ENCODE measurements at places on chromosomes 3 and 15.

DNA sequence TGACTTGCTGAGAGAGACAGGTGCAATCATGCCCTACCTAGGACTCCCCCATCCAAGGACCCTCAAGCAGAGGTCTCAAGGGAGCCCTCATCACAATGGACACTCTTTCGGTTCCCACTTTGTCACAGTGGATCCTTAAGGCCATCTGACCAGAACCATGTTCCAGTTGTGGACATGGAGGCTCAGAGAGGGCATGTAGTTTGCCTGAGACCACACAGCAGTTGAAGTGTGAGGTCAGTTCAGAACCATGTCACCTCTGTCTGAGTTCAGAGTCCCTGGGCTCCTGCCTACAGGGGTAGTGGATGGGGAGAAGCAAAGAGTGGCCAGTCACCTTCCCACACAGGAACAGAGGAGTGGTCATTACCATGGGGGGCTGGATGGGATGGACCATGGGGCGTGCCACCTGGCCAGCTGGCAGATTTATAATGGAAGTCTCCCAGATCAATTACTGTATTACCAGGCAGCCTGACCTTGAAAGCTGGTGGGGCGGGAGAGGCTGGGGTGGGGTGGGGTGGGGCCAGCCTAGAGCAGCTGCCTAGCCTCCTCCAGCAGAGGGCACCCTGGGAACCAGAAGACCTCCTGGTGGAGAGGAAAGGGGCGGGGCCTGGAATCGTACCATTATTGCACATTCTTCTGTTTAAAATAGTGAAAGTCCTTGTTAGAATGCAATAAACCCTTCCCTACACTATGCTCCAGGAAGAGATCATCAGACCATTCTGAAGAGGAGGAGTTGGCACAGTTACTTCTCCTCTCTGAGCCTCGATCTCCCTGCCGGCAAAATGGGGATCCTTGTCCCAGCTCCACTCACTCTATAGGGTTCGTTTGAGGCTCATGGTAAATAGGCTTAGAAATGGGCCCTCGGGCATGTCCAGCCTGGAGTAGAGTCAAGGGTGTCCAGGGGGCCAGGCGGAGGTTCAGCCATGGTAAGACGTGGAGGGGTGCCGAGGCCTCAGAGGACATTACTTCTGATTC lies 26.9 kb upstream of the LINGO1 start:
- DNase-seq, result peak; percentile 23

DNA sequence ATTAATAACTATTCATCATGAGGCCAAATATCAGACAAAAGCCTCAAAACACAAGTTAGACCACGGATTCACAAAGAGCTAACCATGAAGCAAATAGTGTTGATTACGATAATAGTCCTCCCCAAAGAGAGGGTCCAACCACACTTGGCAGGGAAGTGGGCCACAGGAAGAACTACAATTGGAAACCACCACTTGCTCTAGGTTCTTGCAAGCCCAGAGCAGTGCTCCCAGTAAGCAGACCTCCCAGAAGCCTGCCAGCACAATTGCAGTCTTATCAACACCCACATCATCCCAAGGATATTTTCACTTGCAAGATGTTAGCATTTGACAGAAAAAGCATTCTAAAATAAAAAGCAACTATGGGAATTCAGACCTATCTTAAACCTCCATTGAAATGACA lies 11.3 kb downstream of the SETD2 start:
- DNase-seq, result no peak

DNA sequence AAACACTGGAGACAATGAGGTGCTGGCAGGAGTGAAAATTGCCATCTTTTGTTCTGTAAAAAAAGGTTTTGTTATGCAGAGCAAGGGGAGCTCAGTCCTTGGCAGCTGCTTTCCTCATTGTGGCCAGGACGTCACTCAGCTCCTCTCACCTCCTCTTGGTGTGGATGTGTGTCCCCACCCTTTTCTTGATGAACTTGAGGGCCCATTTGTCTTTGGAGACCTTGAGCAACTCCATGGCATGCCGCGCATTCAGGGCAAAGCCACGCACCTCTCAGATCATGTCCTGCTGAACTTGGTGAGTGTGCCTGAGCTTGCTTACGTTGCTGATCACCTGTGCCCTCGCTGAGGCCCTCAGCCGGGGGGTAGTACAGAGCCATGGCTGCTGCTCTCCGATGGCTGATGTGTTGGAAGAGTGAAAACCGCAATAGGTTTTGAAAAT lies 24.5 kb upstream of the BDH1 start:
- DNase-seq, result no peak

GRCh38 chr3:197713477-197713822 lies 23.3 kb downstream of the RUBCN start:
- DNase-seq, result no peak

DNA sequence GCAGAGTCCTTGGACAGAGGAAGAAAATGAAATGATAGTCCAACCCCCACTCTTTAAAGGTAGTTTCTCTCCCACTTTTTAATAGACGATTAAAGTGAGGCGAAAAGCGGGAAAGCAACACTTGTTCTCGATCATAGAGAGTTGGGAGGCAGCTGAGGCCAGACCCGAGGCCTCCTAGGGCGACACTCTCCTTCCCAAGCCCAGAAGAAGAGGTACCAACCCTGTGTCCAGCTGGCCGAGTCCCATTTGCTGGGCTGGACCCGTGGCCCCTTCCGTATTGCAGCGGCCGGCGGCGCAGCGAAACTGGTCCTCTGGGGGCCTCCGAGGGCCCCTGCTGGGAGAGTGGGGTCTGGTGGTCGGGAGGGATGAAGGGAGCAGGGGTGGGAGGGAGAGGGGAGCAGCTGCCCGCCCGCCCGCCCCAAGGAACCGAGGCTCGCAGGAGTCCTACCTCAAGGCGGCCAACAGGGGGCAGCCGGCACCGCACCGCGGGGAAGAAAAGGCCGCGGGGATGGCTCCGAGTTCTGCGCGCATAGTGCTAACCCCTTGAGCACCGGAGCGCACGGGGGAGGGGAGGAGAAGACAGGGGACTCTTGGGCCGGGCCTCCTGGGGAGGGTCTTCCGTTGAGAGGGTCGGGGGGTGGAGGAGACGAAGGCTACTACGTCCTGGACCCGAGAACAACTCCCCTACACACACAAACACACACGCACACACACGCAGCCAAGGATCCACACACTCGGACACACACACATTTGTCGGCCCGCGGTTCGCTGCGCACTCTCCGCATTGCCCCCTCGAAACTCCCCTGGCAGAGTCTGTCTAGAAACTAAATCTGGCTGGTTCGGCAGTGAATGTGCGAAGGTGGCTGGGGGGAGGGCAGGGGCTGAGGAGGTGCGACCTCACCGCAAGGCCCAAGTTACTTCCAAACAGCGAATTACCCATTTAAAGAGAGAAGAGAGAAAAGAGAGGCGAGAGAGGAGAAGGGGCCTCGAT lies 2.0 kb downstream of the WNT5A start:
- DNase-seq, result peak; percentile 71

- no peak for DNase-seq
These were observed 174.8 kb downstream of the MINAR1 start for GRCh38 chr15:79606831-79607355.

GRCh38 chr3:72446218-72447058 lies 401.8 kb downstream of the SHQ1 start:
- peak; percentile 79 for DNase-seq

DNA sequence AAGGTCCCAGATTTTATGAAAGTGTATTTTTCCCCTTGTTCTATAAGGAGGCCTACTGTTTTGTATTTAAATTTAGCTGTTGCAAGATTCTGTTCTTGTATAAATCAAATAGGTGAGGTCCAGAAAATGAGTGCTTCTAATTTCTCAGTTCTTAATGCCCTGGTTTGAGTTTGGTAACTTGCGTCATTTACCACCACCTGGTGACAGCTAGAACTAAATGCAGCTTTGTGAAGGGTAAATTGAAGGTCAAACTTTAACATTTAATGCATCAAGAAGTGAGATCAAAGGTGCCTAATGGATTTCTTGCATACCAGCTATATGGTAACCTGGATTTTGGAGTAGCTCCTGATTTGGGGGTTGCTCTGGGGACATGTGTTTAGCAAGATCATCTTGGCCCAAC lies 50.7 kb upstream of the POLR2M start:
- DNase-seq, result no peak
